ENCODE measurements at places on chromosomes 7 and 10. TPM values are rescaled to one million over a fixed set of nuclear protein-coding genes. Genes with fewer than 3 reads are reported as not detected.

LOXL4 gene
- total RNA-seq = 3.7 TPM

GDF2 gene
- total RNA-seq = not detected

BAMBI gene
- total RNA-seq = 165 TPM

DNA sequence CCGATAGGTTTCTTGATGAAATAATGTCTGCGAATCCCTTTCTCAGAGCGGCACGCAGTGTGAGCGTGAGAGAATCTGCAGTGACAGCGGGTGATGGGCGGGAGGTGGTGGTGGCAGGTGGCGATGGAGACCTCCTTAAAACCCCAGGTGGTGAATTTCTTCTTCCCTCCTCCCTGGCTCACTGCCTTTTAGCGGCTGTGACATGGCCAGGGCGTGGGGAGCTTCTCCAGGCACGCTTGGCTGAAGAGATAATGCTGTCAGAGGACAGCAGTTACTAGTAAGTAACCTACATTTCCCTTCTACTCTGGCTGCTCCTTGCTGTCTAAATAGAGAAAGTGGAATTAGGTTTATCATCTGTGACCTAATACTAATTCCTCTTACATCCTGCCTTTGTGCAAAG lies 141.4 kb upstream of the INSYN2A start:
- no peak for DNase-seq
- H3K36me3 ChIP-seq = no peaks in the 10 kb centered on the region
- H3K4me3 ChIP-seq = no peak overlapping the region
- no peak overlapping the region for H3K27ac ChIP-seq

GRCh38 chr10:120702032-120702431 lies 149.1 kb upstream of the WDR11 start:
- DNase-seq = no peak
- no peaks in the 10 kb centered on the region for H3K27me3 ChIP-seq
- no peak overlapping the region for H3K27ac ChIP-seq
- no peaks in the 10 kb centered on the region for H3K36me3 ChIP-seq

DNA sequence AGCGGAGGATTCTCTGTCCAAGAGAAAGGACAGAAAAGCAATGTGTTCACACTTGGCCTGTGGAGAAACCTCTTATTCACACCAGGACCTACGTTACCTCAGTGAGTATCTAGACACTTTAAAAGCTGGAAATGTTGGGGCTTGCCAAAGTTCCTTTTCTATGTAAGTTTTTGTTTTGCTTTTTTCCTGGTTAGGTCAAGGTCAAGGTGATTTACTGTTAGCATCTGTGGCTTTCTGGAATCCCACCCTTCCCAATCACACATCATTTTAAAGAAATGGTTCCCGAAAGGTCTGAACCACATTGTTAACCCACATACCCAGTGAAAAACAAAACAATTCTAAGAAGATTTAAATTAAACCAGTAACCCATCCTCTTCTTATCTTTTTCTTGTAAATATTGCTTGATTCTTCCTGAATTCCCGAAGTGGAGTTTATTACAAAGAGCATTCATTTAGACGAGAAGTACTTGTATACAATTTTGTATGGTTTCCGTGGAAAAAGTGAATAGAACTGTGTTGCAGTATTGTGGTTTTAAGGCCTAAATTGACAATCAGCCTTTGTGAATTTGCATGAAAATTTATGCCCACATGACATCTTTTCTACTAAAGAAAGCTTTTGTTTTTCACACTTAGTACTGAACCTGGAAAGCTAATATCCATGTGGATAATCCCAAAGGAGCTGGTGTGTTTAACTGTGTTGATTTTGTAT lies 827.0 kb upstream of the IGFBP3 start:
- no peaks in the 10 kb centered on the region for H3K36me3 ChIP-seq
- no peaks in the 10 kb centered on the region for H3K27me3 ChIP-seq
- no peaks in the 10 kb centered on the region for H3K4me1 ChIP-seq

GRCh38 chr10:129161150-129161549 lies 305.9 kb upstream of the MGMT start:
- no peaks in the 10 kb centered on the region for H3K4me1 ChIP-seq
- H3K27ac ChIP-seq = no peak overlapping the region
- H3K27me3 ChIP-seq = no peaks in the 10 kb centered on the region
- no peaks in the 10 kb centered on the region for H3K36me3 ChIP-seq
- no peak for DNase-seq
- no peak overlapping the region for H3K4me3 ChIP-seq

DNA sequence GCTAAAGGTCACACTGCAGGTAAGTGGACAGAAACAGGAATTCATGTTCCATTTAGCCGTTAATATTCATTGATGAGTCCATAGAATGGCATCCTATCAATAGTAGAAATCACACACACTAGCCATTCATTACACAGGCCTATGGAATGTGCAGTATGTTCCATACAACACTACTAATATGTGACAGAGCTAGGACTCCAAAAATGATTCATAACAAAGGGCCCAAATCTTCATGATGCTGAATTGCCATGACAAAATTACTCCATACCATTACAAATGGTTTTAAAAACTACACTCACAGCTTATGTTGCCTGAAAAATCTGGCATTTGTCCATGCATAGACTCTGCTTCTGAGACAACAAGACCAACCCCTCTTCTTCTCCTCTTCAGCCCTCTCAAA lies 549.1 kb downstream of the XPNPEP1 start:
- H3K4me1 ChIP-seq = no peaks in the 10 kb centered on the region
- H3K4me3 ChIP-seq = no peak overlapping the region
- DNase-seq = no peak
- H3K27ac ChIP-seq = no peak overlapping the region
- no peaks in the 10 kb centered on the region for H3K36me3 ChIP-seq

DNA sequence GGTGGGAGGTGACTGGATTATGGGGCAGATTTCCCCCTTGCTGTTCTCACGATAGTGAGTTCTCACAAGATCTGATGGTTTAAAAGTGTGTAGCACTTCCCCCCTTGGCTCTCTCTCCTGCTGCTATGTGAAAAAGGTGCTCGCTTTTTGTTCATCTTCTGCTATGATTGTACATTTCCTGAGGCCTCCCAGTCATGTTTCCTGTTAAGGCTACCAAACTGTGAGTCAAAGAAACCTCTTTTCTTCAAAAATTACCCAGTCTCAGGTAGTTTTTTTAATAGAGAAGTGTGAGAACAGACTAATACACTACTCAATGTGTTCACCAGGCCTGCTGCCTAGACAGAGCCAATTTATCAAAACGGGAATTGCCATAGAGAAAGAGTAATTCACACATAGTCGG lies 49.7 kb downstream of the SDHAF3 start:
- H3K27me3 ChIP-seq = no peaks in the 10 kb centered on the region
- no peaks in the 10 kb centered on the region for H3K36me3 ChIP-seq
- H3K27ac ChIP-seq = no peak overlapping the region
- no peak overlapping the region for H3K4me3 ChIP-seq

DNA sequence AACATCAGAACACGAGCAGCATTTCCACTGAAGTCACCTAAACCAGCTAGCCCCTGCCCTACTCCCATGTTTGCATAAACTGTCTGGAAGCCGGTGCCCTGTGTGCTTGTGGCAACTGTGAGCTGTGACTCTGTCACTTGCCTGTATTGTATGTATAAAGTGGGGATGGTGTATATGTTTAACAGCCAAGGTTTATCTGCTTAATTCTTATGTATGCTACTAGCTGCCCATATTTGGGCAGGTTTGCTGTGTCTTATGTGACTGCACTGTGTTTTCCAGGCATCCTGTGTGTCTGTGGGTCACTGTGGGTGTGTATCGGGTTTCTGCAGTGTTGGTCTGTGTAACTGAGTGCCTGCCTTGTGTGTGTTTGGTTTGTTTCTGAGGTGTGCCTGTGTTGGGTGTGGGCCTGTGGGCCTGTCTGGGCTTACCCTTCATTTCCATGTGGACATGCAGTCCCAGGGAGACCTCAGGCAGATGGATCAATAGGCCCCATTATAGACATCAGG lies 9.3 kb downstream of the LBX1 start:
- DNase-seq = no peak
- H3K4me3 ChIP-seq = no peak overlapping the region
- H3K4me1 ChIP-seq = peaks cover 2% of the 10 kb centered on the region
- no peak overlapping the region for H3K27ac ChIP-seq
- H3K27me3 ChIP-seq = peaks cover 1% of the 10 kb centered on the region

DNA sequence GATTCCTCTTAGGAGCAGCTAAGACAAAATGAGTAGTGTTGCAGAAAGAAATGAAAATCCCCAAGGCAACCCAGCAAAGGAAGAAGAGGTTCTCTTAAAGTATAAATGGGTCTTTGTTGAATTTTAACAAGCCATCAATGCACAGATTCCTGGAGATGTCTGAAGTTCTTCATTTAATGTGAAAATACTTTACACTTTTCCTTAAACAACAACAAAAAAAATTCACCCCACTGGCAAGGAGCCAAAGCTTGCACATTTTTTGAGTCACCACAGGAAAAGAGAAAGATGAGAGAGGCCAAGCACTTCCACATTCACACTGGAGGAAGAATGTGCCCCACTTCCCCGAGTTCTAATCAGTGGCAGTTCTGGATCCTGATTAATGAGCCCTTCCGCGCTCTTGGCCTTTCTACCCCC lies 286.4 kb upstream of the MEOX2 start:
- H3K36me3 ChIP-seq = no peaks in the 10 kb centered on the region
- no peak overlapping the region for H3K27ac ChIP-seq
- H3K4me3 ChIP-seq = no peak overlapping the region
- no peaks in the 10 kb centered on the region for H3K4me1 ChIP-seq
- no peak for DNase-seq

DNA sequence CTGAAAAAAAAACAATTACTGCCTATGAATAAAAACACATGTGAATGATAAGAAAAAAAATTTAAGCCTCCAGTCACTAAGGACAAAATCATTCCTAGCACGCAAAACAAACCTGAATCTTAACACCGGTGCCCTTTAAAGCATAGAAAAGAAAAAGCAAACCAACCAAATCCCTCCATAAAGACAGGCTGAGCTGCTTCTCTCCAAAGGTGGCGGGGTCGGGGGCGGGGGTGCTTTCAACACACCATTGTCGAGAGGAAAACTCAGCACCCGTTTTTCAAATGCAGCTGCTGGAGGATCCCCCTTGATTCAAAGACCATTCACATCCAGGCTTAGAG lies 1.4 kb downstream of the ST8SIA6 start:
- H3K4me3 ChIP-seq = peak overlapping the region; percentile 46
- DNase-seq = no peak
- peaks cover 9% of the 10 kb centered on the region for H3K4me1 ChIP-seq
- H3K27ac ChIP-seq = no peak overlapping the region
- H3K27me3 ChIP-seq = peaks cover 4% of the 10 kb centered on the region

DNA sequence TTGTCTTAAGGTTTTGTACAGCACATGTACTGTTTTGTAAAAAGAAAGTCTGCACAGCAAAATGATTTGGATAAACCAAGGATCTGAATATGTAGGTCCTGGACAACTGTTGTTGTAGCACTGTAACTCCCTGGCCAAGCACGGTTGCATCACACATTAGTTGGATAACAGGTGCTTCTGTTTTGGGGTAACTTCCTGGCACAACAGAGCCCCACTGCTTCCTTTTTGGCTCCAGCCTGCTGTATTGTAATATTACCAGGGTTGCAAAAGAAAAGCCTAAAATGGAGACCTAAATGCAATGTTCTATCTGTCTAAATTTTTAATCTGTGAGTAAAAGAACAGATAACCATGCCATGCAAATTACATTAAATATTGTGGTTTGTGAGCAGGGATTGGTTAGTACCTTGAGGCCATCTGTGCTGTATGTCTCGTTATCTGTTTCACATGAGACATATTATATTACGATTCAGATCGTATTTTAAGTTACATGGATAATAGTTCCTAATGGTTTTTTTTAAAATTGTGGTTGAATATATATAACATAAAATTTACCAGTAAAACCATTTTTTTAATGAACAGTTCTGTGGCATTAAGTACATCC lies 27.5 kb upstream of the WAC start:
- no peak overlapping the region for H3K4me3 ChIP-seq
- H3K27ac ChIP-seq = no peak overlapping the region
- H3K36me3 ChIP-seq = no peaks in the 10 kb centered on the region
- no peaks in the 10 kb centered on the region for H3K27me3 ChIP-seq
- H3K4me1 ChIP-seq = peaks cover 44% of the 10 kb centered on the region

DNA sequence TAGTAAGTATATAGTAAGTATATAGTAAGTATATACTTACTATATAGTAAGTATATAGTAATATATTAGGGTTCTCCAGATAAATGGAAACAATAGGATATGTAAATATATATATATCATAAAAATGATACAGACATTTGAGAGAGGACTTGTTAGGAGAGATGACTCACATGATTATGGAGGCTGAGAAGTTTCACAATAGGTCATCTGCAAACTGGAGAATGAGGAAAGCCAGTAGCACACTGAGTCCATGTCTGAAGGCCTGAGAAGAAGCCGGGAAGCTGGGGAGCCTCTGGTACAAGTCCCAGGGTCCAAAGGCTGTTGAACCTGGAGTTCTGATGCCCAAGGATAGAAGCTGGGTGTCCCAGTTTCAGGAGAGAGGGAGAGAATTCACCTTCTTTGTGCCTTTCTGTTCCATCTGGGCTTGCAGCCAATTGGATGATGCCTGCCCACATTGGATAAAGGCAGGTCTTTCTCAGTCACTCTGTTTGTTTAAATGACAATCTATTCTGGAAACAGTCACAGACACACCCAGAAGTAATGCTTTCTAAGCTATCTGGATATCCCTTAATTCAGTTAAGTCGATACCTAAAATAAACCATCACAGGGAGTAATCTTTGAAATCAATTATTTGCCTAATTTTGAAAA lies 205.5 kb upstream of the CDC14C start:
- H3K4me1 ChIP-seq = peaks cover 12% of the 10 kb centered on the region
- DNase-seq = no peak
- no peaks in the 10 kb centered on the region for H3K36me3 ChIP-seq
- no peak overlapping the region for H3K4me3 ChIP-seq
- H3K27me3 ChIP-seq = no peaks in the 10 kb centered on the region

- H3K27me3 ChIP-seq = no peaks in the 10 kb centered on the region
- DNase-seq = peak; percentile 41
- no peak overlapping the region for H3K4me3 ChIP-seq
- H3K36me3 ChIP-seq = peaks cover 6% of the 10 kb centered on the region
- H3K27ac ChIP-seq = peak overlapping the region; percentile 70
Measured at GRCh38 chr10:29658984-29659965, 24.5 kb upstream of the SVIL start.

- no peaks in the 10 kb centered on the region for H3K4me1 ChIP-seq
- no peaks in the 10 kb centered on the region for H3K36me3 ChIP-seq
- no peak for DNase-seq
- H3K27ac ChIP-seq = no peak overlapping the region
Measured at GRCh38 chr7:80981405-80981804, 62.6 kb upstream of the SEMA3C start.

DNA sequence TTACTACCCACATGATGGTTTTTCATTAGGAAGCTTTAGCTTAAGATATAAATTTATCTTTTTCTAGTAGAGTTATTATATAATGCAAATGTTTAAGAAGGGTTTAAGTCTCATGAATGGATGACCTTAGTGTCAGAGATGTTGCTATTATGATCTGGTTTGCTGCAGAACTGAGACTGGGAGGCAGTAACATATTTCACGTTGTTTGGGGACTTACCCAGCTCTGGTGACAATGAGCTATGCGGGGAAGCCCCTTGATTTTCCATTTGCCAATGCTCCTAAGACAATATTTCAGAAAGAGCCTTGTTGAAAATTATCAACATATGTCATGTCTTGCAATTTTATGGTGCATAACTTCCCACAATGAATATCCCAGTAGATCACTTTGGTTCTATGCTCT lies 754.6 kb downstream of the REEP3 start:
- H3K27me3 ChIP-seq = no peaks in the 10 kb centered on the region
- H3K4me1 ChIP-seq = no peaks in the 10 kb centered on the region
- no peak overlapping the region for H3K27ac ChIP-seq
- DNase-seq = no peak
- H3K4me3 ChIP-seq = no peak overlapping the region

- no peak overlapping the region for H3K27ac ChIP-seq
- H3K27me3 ChIP-seq = no peaks in the 10 kb centered on the region
- H3K4me1 ChIP-seq = no peaks in the 10 kb centered on the region
- no peaks in the 10 kb centered on the region for H3K36me3 ChIP-seq
- no peak for DNase-seq
Measured at GRCh38 chr7:141128931-141129330, 55.1 kb downstream of the TMEM178B start.
